ENCODE measurements at places on chromosomes 1 and 21.

- no peak for DNase-seq
These were observed 71.2 kb downstream of the CASZ1 start for GRCh38 chr1:10724948-10725847.

DNA sequence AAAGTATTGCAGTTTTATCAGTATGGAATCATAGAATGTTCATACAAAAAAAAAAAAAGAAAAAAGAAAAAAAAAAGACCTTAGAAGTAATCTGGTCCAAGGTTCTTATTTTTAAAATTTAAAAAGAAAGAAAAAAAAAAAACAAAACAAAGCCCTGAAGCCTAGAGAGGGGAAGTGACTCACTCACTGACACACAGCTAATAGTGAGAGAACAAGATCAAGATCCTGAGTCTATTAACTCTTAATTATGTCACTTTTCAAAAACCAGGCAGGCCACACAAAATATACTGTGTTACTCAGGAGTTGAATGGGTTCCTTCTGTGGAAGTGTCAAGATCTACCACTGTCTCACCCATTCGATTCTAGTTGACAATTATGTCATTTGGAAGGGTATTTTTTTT is 433.9 kb upstream of the DAB1 start:
- no peak for DNase-seq

- no peak for DNase-seq
These were observed 6.8 kb upstream of the FAM89A start for GRCh38 chr1:231046730-231047395.

GRCh38 chr1:160993544-160994193 is 27.3 kb downstream of the F11R start:
- DNase-seq, result peak; percentile 95

DNA sequence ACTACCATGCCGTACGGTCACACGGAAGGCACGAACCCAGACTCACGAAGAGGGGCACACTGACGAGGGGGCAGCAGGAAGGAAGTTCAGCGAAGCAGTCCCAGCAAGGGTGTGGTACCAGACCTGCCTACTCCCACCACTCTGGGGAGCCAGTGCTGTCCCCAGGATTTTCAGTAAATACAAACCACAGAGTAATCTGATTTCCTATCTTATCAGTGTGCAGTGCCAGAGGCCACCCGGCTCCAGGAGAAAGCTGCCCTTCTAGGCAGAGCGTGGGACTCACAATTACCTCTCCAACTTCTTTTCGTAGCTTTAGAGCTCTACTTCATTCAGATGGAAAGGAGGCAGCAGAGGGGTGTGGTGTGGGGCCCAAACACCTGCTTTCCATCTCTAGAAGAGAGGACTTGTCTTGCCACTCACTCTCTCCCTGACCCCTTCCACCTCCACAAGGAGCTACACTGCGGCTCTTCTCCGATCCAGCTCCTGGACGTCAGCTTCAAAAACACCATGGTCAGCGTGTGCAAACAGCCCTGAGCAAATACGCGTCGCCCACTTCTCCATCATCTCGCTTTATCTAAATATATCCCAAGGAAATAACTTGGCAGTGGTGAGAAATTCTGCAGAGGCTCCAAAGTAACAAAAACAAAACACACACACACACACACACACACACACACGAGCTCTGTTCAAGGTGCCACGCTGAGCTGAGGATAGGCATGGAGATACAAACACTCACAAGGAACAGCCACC is 98.5 kb downstream of the MRPL37 start:
- peak; percentile 39 for DNase-seq

- DNase-seq, result peak; percentile 84
These were observed 50.2 kb upstream of the DNAH14 start for GRCh38 chr1:224879162-224879803.

- DNase-seq, result no peak
These were observed 12.0 kb upstream of the A3GALT2 start for GRCh38 chr1:33332881-33333280.

DNA sequence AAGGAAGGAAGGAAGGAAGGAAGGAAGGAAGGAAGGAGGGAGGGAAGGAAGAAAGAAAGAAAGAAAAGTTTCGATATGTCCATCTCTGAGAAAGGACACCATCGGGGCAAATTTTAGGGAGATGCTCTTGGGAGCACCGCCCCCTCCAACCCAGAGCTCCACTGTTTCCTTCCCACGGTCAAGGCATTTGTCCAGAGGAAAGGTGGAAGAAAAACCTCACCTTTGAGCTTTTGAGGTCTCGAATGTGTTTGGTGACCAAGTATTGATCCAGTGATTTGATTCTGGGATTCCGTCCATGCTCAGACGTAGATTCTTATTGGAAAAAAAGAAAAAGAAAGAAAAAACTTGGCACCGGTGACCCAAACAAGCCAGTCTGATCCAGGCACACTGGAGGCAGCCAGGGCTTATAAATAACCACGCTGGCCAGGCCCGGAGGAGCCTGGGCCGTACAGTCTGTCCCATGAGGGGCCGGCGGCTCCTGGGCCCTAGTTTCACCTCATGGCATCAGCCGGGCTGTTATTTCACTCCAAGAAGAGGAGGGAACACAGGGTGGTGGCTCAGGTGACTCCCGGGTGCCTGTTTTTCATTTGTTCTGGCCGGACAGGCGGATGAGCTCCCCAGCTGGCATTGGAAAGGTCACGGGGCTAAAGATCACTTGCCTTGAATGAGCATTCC is 36.1 kb upstream of the SLC25A33 start:
- no peak for DNase-seq

- no peak for DNase-seq
These were observed 52.7 kb upstream of the DIRAS3 start for GRCh38 chr1:68103011-68103545.

- DNase-seq, result peak; percentile 66
These were observed 1.5 kb downstream of the HIPK1 start for GRCh38 chr1:113930499-113931161.

GRCh38 chr1:204355913-204356312 is 3.8 kb downstream of the PLEKHA6 start:
- no peak for DNase-seq

DNA sequence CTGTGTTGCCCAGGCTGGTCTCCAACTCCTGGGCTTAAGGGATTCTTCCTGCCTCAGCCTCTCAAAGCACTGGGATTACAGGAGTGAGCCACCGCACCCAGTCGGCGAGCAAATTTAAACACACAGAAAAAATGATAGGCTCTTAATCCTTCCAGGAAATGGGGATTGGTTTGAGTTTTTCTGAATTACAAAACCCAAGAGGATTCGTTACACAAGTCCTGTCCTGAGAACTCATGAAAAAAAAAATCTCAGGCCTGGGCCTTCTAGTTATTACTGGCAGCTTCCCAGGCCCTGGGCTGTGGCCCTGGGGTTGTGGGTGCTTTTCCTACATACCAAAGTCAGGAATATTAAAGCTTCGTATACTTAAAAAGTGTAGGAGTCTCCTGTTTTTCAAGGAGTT is 6.3 kb upstream of the IFNGR2 start:
- DNase-seq, result peak; percentile 96

DNA sequence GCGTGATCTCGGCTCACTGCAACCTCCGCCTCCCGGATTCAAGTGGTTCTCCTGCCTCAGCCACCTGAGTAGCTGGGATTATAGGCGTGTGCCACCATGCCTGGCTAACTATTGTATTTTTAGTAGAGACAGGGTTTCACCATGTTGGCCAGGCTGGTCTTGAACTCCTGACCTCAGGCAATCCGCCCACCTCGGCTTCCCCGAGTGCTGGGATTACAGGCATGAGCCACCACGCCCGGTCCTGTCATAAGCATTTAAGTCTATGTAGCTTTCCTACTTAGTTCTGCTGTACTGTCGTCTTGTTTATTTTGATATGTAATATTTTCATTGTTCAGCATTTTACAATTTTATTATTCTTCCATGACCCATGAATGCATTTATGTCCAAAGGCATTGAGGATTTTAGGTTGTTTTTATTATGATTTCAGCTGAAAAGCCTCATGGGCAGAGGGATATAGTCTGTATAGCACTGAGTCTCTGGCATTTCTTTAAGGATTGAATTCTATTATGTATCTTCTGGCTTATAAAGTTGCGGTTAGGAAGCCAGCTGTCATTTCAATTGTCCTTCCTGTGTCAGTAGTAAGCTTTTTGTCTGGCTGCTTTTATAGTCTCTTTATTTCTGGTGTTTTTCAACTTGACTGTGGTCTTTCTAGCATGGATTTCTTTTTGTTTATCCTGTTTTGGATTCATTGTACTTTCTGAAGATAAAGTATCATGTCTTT is 9.2 kb downstream of the AGPAT3 start:
- no peak for DNase-seq

GRCh38 chr21:17441370-17441769 is 71.5 kb upstream of the CXADR start:
- DNase-seq, result no peak

DNA sequence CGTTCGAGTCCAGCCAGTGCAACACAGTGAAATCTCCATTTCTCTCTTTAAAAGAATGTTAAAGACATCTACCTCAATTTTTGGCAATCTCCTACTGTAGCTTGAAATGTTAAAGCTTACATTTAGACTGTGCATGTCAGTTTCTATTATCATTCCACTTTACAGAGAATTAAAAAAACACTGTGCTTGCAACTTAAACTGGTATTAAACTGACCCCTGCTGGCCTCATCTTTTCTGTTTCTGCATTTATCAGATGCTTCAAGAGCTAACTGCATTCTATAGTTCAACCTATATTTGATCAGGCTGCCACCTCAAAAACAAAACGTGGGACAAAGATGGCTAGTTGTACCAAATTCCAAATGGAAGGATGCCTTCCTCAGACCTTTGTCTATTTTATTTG is 226.5 kb downstream of the SMYD3 start:
- DNase-seq, result peak; percentile 41

GRCh38 chr1:180112984-180113647 is 41.6 kb upstream of the QSOX1 start:
- DNase-seq, result peak; percentile 61

DNA sequence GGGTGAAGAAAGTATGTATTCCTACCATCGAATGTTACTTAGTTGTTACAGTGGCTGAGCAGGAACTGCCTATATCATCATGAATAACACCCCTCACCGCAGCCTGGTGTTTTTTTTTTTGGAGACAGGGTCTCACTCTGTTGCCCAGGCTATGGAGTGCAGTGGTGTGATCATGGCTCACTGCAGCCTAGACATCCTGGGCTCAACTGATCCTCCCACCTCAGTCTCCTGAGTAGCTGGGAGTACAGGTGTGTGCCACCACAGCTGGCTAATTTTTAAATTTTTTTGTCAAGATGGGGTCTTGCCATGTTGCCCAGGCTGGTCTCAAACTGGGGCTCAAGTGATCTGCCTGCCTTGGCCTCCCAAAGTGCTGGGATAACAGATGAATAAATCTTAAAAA is 7.3 kb downstream of the PATJ start:
- DNase-seq, result no peak

DNA sequence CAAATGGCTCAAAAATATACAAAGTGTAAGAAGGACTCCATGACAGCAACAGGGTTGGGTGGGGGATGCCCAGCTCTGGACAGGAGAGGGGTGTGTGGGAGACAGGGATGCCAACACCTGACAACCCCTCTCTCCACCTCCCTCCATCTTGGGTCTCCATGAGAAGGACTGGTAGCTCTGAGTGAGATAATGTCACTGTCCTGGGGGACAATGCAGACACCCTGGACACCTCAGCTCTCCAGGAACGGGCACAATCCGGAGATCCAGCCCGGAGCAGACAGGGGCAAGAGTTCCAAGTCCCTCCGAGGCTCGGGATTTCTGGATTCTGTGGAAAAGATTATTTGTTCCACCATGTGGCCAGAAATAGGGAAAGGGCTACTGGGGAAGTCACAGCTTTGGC is 122.5 kb downstream of the GLIS1 start:
- no peak for DNase-seq

DNA sequence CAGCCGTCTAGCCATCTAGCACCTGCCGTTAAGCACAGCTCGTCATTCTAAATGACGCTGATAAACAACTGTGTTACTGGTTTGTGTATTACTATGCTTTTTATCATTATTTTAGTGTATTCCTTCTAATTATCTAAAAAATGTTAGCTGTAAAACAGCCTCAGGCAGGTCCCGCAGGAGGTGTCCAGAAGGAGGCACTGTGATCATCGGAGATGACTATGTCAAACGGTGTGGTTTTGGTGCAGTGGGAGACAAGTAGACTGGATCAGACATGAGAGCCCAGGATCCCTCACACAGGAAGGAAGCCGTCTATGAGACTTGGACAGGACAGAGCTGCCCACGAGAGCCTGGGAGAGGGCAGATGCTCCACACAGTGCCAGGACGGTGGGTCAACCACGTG is 55.3 kb upstream of the COL6A1 start:
- no peak for DNase-seq

- DNase-seq, result no peak
These were observed 105.8 kb downstream of the ADARB1 start for GRCh38 chr21:45180246-45180599.

DNA sequence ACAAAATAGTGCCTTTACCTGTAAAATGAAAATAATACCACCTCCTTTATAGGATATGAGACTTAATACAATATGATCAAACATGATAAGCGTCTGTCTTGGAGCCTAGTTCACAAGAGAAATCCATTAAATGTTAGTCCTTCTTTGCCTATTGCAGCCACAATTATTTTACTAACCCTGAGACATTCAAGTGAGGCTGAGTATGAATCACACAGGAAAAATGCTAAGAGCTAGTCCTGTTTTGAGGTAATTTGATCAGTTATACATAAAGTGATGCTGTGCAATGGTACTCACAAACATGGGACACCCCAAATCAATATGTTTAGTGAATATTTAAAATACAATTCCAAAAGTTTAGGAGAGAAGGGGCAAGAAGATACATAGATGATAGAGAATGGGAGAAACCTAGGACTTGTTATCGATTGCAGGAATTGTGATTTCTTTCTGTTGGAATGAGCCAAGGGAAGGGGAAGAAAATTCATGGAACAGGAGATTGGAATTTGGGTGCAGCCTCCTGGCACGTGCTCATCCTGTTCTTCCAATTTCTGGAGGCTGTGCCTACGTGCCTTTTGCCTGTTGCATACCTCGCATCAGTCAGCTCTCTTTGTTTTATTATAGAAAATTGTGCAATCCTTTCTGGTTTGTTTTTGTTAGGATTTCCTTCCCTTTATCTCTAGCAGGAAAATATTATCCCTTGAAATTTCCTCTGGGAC is 39.9 kb upstream of the BACH1 start:
- DNase-seq, result peak; percentile 80

DNA sequence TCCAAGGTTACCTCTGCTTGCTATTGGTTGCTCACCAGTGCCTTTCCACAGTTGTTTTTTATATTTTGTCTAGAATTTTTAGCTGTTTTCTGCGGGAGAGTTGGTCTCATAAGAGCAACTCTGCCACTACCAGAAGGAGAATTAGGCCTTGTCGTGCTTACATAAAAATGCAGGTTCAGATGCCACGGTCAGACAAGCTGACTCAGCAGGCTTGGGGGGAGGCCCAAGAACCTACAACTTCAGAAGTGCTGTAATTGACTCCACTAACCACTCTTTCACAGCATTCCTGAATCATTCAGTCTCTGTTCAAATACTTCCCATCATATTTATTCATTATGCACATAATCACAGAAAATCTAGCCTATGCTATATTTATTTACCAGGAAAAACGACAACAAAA is 23.1 kb upstream of the YRDC start:
- DNase-seq, result no peak

Data from amniotic epithelial cell (primary cell).